ENCODE measurements at places on chromosomes 4 and X.

- no peak for DNase-seq
Measured at GRCh38 chr4:150418757-150419410, 163.1 kb upstream of the MAB21L2 start.

- no peak for DNase-seq
Measured at GRCh38 chr4:183436417-183436816, 8.0 kb upstream of the CDKN2AIP start.

GRCh38 chr4:89492581-89493071 lies 185.0 kb upstream of the GPRIN3 start:
- no peak for DNase-seq

DNA sequence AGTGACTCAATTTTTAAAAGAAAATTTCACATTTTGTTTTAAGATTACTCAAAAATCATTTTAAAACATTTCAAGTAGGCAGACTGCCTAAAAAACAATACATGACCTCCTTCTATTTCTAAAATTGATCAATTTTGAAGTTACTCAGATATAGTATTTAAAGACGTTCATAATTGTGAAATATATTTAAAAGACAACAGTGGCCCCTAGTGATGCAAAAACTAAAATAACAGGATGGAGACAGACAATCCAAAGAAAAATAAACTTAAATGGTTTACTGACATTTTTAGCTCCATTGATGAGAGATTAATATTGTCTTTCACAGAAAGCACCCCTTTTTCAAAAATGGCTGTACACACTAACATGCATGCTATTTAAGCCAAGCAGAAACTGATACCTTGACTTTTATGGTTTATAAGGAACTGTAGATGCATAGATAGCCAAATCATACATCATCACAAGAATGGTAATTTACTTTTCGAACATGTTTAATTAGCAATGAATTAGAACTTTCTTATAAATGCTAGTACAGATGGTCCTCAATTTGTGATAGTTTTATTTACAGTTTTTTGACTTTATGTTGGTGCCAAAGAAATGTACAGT lies 69.8 kb upstream of the FAT4 start:
- no peak for DNase-seq

- DNase-seq: no peak
Measured at GRCh38 chrX:38845426-38845825, 44.2 kb downstream of the MID1IP1 start.

GRCh38 chr4:130067419-130067818 lies 971.5 kb downstream of the C4orf33 start:
- DNase-seq: no peak

DNA sequence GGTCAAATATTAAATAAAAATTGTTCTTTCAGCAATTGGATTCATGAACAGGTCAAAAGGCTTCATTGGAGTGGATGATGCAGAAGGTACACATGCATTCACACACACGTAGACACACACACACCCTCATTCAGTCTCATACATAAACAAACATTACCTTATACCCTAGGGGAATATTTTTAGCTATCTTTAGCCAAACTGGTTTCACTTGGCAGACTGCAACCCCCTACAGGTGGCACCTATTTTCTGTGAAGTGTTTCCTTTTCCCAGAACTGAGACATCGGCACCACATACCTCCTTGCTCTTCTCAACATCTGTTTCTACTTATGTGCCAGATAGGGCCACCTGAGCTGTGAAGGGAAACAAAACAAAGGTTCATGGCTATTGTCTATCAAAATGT lies 18.5 kb upstream of the KDR start:
- DNase-seq: no peak

- peak; percentile 81 for DNase-seq
Measured at GRCh38 chrX:47190445-47191269, 3.0 kb upstream of the UBA1 start.

DNA sequence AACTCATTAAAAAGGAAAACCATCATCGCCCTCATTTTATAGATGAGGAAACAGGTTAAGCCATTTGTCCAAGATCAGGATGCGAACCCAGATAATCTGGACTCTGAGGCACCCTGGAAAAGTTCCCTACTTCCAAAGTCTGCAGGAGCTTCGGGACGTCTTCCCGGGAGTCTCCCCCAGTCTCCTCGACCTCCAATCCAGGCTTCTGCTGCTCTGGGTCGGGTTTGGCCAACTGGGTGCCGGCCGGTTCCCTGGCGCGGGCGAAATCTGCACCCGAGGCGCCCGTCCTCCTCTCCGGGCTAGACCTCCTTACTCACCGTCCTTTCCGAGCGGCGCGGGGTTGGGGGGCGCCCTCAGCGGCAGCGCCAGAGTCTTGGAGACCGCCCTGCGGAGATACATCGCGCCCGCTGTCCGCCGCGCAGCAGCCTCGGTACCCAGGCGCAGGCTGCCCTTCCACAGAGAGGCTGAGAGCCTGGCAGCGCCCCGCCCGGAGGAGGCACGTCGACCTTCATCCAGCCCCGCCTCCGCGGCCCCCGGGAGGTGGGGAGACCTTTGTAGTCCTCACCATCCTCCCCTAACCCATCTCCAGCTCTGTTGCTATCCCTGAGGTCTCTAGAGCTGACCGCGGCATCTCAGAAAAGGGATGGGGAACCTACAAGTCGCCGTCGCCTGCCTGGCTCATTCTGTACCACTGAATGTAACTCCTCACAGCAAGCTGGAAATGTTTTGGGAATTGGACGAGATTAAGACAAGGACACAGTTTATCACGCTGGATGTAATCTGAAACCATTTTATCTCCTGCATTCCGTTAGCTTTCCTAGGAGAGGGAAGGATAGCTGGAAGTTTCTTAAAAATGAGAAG lies at the start of gene MGARP:
MGARP (minus strand) TSS at position 466 of the 861 bp plus-strand sequence; CDS start at position 399, 67 bp downstream.
- peak; percentile 43 for DNase-seq

DNA sequence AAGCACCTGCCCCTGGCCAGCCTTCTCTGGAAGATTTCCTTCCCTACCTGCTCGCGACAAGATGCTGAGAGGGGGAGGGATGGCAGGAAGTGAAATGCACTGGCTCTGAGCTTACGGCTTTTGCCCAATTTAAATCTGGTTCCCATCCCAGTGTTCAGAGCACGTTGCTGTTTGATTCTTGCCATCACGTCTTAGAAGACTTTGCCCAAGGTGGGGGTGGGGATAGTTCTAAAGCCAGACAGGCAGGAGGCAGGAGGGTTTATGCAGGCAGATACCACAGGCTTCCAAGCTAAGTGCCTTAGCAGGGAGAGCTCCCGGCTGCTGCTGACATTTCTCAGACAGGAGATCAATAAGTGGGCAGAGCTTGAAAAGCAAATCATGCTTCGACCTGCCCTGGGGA lies 393.9 kb downstream of the MID1IP1 start:
- no peak for DNase-seq

GRCh38 chr4:82201805-82202641 lies 171.8 kb downstream of the HNRNPD start:
- DNase-seq: peak; percentile 65

DNA sequence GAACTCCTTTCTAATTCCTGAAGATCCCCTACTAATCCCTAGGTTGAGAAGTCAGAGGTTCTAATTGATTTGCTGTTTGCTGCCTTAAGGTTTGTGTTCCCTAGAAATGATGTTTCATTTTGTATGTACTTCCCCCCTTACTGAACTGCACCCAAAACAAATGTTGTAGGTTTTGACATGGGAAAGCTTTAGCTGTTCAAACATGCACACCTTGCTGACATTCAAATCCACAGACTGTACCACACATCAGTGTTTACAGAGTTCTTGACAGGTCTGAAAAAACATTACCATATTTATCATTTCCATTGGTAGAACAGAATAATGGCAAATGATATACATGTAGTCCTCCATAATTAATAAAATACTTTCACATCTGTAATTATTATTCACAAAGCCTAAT lies 18.2 kb downstream of the EGF start:
- no peak for DNase-seq

DNA sequence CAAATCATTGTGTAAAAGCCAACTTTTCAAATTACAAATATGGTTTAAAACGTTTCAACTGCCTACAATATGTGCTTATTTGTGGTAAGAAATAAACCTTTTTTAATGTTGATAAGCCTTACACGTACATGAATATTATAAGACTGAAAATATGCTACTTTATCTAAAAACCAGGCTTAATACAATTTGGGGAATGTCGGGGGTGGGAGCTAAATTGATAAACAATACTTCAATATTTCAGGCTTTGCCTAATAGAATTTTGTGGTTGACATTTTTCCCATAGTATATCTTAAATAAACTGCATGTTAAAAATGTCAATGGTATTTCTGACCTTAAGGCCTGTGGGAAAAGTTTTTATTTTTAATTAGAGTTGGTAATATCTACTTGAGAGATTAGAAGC lies 69.8 kb upstream of the SLIT2 start:
- DNase-seq: no peak

GRCh38 chr4:28469387-28469786 lies 1608.7 kb downstream of the STIM2 start:
- DNase-seq: no peak

DNA sequence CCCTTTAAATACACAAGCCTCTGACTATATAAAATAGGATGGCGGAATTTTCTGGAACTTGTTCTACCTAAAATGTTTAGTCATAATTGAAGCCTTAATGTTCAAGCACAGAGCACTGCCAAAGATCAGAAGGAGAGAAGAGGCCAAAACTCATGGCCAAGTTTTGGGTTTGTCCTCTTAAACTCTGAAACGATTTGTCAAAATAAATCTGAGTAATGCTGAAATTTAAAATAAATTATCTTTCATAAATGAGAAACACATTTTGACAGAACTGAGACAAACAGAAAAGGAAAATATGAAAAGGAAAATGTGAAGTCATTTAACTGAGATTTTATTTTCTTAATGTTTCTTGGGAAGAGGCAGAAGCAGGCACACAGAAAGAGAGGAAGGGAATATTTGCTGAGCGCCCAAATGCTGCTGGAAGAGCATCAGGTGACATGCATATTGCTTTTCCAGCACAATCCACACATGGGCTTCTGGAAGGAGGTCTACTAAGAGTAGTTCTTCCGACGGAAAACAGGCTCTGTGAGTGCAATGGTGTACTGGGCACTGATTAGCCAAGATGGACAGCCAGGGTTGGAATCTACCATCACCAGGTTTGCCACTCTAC lies 47.4 kb upstream of the ZNF518B start:
- no peak for DNase-seq

DNA sequence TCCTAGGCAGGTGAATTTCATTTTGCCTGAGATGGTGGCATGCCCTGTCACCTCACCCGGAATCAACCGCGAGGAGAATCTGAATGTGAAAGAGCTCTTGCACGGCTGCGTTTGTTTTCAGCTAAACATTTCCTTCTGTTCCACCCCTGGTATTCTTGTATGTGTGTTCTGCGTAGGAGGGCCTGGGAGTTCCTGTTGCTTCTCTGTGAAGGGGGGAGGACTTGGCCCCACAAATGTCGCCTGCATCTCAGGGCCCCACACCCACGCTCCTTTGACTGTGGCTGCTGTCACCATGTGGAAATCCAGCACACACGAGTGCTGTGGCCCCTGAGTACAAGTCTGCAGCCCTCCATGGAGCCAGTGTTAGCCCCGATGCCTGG lies 45.8 kb upstream of the CLCN4 start:
- DNase-seq: peak; percentile 68

All from stimulated activated naive CD8-positive, alpha-beta T cell treated with anti-CD3 and anti-CD28 coated beads, Interleukin-15, Interleukin-2, amounts not matched to agents 100 U/mL and 50 U/mL, for 24 hours (primary cell).